ENCODE measurements at places on chromosomes 12 and 14.

GRCh38 chr14:53153702-53154112 is 584 bp upstream of the DDHD1 start:
- H3K4me1 ChIP-seq, result peaks cover 20% of the 10 kb centered on the region
- H3K27ac ChIP-seq, result peak overlapping the region; percentile 87
- no peaks in the 10 kb centered on the region for H3K27me3 ChIP-seq

DNA sequence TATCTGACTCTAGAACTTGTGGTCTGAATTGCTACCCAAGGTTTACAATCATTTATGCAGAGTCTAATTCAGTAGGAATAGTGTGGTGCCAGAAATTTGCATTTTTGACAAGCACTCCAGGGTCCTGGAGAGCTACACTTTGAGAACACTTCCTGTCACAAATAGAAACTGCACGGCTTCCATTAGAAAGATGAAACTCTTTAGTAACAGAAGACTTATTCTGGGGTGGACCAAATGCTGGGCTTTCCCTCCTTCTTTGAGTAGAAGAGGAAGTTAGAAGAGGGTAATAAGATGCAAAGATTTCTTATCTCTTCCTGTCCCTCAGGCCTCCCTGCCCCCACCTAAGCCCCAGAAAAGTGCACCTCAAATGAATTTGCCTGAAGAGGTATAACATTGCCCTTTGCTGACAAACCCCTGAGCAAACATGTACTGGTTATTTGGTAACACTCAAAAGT is 28.4 kb downstream of the DGLUCY start:
- DNase-seq, result no peak
- H3K27me3 ChIP-seq, result no peaks in the 10 kb centered on the region
- H3K4me3 ChIP-seq, result no peak overlapping the region
- H3K36me3 ChIP-seq, result peaks cover 20% of the 10 kb centered on the region

DNA sequence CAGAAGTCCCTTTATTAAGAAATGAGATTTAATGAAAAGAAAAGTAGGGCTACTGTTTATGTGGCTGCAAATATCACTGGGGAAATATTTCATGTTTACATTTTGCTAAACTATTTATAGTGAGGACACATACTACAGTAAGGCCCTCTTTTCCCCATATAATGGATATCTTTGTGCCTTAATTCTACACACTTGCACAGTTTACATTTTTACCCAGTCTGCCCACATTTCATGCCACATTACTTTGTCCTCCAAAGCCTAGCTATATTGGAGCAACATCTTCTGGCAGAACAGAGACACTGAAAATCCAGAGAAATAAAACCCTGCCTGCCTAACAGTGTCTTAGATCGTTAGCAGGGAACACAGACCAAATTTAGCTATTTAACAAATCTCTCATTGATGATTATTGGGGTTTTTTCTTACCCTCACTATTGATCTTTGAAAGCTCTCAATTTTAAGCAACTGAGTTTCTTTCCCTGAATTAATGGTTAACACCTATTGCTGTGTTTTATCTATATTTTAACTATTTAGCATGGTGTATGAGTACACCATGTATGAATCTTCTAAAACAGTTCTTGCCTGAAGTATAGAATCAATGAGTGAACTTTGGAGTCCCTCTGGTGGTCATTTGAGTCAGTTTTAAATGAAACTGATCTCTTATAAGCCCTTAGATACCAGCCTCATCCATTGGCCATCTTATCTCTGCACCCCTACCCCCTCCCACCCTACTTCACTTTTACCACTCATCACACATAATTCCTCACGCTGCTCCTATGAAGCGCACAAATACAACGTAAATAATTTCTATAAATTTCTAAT is 170.2 kb downstream of the BCAT1 start:
- no peaks in the 10 kb centered on the region for H3K27me3 ChIP-seq
- H3K4me1 ChIP-seq, result peaks cover 11% of the 10 kb centered on the region
- H3K4me3 ChIP-seq, result no peak overlapping the region
- no peaks in the 10 kb centered on the region for H3K36me3 ChIP-seq
- DNase-seq, result no peak

GRCh38 chr14:106883218-106883692 is 1356.9 kb downstream of the TMEM121 start:
- no peak for DNase-seq
- H3K27me3 ChIP-seq, result peaks cover 7% of the 10 kb centered on the region
- no peaks in the 10 kb centered on the region for H3K36me3 ChIP-seq
- H3K4me3 ChIP-seq, result no peak overlapping the region

- H3K27me3 ChIP-seq, result no peaks in the 10 kb centered on the region
- no peaks in the 10 kb centered on the region for H3K36me3 ChIP-seq
- no peak overlapping the region for H3K4me3 ChIP-seq
- no peak overlapping the region for H3K27ac ChIP-seq
- DNase-seq, result no peak
These were observed 3.9 kb upstream of the A2ML1 start for GRCh38 chr12:8818526-8818925.
